NCI-H2081 treated with DMSO at 0.1 percent for 48 hours (cell line): ENCODE measurements at places on chromosomes 11 and 22.

GRCh38 chr22:39083212-39084165 lies 6.4 kb downstream of the APOBEC3G start:
- no peak for DNase-seq

DNA sequence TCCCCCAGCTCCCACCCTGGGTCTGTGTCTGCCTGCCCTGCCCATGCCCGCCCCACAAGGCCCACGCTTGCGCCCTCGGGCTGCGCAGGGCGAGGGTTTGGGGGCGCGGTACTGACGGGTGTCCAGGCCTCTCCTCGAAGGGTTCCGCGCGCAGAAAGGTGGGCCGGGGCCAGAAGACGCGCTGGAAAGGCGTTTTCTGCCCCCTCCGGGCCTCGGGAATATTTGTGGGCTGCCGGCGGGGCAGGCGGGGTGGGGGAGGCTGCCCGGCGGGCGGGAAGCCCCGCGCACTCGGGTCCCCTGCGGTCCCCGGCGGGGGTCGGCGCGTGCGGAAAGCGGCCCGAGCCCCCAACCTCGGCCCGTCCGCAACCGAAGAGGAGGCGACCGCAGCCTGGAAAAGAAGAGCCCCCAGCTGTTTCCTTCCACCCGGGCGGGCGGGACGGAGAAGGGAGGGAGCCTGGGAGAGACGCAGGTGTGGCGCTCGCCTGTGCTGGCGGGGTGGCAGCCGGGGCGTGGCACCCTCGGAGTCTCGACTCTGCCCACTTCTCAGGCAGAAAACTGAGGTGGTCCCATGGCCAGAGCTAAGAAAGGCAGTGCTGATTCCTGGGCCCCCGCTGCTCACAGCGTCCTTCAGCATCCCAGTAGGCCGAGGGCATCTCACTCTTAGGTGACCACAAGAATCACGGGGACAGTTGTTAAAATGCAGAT lies 59.0 kb downstream of the THAP12 start:
- DNase-seq: no peak

DNA sequence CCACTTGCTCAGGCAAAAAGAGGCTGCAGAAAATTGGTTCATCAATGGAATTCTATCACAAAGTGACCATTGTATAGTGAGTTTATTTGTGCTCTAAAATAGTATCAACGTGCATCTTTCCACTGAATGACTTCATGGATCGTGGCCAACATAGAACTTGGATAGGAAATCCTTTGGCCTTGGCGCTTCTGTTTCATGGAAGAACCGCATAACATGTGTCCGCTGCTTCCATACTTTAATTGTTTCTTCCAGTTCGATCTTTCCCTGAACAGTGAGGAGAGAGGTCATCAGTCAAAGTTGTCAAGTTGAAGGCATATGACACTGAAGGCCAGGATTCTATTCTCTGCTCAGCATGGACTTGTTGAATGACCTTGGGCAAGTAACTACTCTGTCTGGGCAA lies 4.5 kb downstream of the NDUFA6 start:
- no peak for DNase-seq

DNA sequence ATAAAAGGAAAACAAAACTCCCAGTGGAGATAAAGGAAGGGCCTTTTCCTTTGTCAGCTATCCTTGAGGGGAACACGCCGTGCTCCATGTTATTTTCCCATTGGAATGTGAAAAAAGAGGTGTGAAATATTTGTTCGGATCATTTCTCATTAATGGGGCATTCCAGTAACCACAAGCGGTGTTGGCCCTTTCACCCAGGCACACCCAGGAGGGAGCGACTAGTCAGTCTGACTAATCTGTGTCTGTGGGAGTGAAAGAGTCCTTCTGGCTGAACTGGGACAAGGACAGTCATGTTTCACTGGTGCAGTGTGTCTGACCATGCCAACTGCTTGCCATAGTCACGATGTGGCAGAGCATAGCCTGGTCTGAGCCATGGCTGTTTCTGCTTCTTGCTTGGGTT lies 13.0 kb upstream of the MYEOV start:
- DNase-seq: no peak

DNA sequence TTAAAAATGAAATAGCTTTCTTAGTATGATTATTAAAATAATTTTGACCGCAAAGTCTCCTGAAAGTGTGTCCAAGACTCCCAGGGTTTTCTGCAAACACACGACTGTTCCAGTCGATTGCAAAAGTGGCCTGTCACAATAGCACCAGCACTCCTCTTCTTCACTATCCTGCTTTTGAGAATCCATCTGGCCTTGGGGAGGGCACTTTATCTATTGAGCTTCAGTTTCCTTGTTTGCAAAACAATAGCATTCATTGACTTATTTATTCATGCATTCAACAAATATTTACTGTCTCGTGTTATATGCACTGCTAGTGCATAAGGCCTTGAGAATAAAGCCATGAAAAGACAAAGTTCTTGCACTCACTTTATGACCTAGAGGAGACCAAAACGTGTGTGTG lies 96.2 kb upstream of the NTM start:
- no peak for DNase-seq

GRCh38 chr11:60349990-60350389 lies 22.9 kb downstream of the MS4A6E start:
- no peak for DNase-seq

DNA sequence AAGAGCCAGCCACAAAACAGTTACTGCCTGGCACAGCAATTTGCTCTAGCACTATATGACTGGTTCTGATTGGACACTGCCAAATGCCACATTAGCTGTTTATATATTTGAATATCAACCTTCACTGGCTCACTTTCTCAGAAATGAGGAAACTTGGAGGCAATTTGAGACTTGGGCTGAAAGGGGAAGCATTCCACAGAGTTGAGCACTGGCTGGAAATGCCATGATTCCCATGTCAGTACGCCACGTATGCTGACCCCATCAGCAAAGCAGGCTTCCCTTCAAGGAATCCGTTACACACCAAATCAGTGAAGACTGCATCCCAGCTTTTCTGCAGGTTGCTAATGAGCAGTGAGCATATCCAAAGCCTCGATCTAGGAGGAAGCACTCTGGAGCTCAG lies 34.7 kb downstream of the GALNT18 start:
- DNase-seq: no peak

- no peak for DNase-seq
Observed at GRCh38 chr11:46360878-46361277, 13.6 kb downstream of the DGKZ start.

GRCh38 chr11:122512688-122513087 lies 142.8 kb upstream of the UBASH3B start:
- DNase-seq: no peak

GRCh38 chr22:29831186-29831921 lies 6.7 kb downstream of the ASCC2 start:
- no peak for DNase-seq

GRCh38 chr11:114826910-114827442 lies 148.6 kb downstream of the NXPE2 start:
- no peak for DNase-seq

DNA sequence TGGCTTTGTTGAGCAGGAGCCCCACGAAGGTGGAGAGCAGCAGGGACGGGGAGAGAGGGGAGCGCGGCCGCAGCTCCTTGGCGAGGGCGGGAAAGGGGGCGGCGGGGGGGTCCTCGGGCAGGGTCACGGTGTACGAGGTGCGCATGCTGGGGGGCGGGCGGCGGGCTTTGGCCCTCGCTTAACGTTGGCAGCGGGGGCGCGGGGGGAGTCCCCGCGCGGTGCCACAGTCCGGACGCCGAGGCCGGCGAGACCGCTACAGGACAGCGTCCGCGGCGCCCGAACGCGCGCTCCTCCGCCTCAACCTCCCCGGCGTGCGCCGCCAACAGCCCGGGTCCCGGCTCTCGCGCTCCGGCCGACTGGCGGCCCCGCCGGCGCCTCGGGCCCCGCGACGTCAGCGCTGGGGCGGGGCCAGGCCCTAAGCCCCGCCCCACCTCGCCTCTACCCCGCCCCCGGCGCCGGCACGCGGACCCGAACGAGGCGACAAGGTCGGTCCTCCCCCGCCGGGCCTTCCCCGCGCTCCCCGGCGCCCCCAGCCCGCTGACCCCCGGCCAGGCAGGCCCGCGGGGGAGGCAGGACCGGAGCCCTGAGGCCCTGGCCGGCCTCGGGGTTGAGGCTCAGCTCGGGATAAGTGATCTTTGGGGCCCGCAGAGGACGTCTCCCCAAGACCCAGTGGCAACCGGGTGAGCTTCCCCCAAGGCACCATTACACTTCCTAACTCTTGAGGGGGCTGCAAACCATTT lies 17.5 kb downstream of the USP2 start:
- DNase-seq: no peak

GRCh38 chr11:102705626-102706025 lies at the start of gene MMP27:
Gene MMP27, minus strand, starts transcription at chr11:102705769. Its CDS starts 55 bp downstream, at chr11:102705714.
- no peak for DNase-seq

- no peak for DNase-seq
Observed at GRCh38 chr11:75572744-75573143, 10.7 kb downstream of the SERPINH1 start.

DNA sequence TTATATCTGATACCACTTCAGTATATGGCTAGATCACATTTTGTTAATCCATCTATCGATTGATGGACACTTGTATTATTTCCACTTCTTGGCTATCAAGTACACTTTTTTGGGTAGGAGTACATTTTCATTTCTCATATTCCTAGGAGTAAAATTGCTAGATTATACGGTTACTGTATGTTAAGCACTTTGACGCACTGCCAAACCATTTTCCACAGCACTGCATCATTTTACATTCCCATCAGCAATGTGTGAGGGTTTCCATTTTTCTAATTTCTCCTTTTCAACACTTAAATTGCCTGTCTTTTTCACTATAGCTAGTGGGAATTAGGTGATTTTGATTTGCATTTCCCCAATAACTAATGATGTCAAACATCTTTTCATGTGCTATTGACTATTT lies 179.3 kb upstream of the B3GAT1 start:
- DNase-seq: no peak

DNA sequence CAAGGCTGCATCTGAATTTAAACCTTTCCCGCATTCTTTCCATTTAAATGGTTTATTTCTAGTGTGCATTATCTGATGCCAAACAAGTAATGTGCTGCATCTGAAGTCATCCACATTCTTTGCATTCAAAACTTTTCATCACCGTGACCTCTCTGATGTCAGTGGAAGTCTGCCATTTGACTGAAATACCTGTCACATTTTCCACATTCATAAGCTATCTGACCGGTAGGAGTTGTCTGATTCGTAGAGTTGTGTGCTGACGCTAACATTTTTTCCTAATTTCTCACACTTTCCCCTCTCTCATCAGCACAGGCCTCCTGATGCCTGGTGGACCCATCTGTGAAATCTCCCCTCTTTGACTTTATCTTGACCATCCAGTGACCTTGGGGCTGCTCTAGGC lies 79.9 kb upstream of the BARX2 start:
- DNase-seq: no peak

GRCh38 chr22:26174280-26174679 lies 5.0 kb downstream of the SEZ6L start:
- no peak for DNase-seq

GRCh38 chr11:47983464-47984397 lies 3.4 kb downstream of the PTPRJ start:
- no peak for DNase-seq

DNA sequence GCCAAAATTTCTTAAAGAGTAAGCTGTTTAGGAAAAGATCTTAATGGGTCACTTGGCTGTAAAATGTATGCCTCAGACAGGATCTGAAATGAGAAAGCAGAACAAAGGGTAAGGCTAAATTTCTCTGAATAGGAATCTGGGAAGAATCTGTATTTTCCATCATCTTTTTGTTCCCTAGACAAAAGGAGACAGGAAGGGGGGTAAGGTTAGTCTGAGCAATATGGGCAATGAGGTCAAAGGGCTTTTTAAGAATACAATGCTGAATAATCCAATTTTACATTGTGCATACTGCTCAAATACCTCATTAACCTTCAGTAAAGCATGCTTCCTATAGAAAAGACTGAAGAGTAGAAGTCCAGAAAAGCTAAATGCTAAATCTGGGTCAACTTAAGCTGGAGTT lies 34.6 kb downstream of the CLDN25 start:
- no peak for DNase-seq

DNA sequence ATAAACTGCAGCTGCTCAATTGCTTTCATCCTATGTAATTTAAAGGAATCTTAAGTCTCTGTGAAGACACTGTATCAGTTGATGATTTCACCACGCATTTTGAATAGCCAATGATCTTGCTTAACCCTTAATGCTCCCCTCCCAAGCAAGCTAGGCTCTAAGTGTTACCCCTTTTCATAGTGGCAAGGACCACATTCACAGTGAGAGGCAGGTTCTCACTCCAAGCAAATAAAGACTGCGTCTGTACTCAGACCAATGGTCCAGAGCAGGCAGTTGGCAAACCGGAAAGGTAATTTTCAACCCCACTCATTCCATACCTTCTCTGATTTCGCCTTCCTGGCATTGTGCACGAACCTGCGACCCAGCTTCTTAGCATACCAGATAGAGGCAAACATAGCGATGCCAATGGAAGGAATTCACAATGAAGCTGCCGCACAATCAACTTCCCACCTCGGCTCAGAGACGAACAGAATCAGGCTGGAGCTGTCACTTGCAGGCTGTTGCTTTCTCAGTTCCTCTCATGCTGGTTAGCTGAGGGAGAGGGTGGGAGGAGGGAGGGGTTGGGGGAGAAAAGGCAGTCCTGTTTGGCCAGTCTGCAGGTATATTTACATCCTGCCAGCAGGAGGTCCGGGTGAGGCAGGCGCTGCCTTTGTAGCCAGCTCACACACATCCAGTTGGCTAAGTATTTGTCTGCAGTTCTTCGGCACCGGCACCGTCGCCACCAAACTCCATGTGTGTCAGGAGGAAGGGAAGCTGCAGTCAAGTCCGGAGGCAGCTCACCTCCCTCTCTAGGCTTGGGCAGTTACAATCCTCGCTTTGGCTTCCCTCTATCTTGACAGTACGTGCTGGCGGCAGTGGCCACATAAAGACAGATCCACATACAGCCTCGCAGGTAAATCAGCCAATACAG lies 1151.2 kb upstream of the CCDC90B start:
- peak; percentile 69 for DNase-seq

- DNase-seq: no peak
Observed at GRCh38 chr22:30265823-30266444, 717 bp downstream of the OSM start.

GRCh38 chr11:84691830-84692229 lies 935.3 kb downstream of the DLG2 start:
- no peak for DNase-seq

DNA sequence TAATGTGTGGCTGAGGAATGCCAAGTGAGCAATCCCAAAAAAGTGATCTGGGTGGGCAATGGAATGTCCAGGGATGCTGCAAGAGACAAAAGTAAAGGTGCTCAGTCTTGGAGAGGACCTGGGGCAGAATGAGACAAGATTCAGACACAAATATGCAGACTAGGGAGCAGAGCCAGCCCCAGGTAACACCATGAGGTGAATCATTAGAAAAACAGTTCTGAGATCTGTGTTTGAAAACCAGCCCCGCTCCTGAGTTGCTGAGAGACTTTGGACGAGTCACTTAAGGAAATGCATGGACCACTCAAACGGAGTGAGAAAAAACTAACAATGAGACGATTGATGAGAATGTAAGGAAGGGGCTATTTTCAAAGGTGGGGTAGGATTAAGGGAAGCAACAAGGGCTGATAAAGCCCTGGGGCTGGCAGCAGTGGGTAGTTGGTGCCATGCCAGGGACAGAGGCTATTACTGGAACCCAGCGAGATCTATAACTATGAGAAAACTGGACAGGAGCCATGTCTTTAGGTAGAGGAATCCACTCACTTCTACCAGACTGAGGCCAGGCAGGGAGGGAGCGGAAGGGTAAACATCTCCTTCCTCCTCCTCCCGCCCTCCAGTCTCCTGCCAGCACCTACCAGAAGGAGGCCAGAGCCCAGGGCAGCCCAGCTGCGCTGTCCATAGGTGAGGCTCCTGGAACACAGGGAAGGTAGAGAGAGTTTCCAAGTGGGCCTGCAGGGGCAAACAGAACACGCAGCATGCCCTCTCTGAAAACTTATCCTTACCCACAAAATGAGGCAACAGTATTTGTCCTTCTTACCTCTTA lies 130.4 kb upstream of the TEAD1 start:
- no peak for DNase-seq
